ENCODE measurements at places on chromosomes 2 and 18. TPM values are rescaled to one million over a fixed set of nuclear protein-coding genes. Genes with fewer than 3 reads are reported as not detected.

The CELF4 gene
- total RNA-seq = 0.60 TPM

DNA sequence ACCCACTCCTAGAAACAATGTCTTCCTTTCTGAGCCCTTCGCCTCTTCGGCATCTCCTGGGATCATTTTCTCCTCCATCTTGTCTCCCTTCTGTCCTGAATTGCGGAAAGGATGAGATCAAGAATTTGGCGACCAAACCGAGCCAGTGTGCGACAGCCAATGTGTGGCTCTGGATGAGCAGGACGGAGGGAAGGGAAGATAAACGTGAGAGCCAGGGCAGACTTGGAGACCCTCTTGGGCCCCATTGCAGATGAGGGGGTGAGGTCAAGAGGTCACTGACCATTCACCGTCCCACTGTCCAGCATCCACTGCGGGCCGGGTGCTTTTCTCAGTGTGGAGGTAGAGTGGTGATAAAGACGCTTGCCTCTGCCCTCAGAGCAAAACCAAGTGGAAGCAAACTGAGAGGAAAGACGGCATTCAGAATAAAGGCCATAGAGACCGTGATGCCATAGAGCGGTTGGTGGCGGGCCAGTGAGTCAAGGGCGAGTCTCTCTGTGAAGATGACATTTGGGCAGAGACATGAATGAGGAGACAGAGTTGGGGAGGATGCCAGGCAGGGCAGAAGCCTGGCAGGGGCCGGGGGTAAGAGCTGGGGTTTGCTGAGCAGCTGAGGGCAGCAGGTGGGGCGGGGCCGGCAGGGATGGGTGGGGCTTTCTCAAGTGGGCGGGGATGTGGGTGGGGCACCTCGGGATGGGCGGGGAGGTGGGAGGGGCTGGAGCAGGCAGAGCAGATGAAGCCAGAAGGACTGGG, 55.6 kb downstream of the ACAA2 start:
- no peak for DNase-seq

GRCh38 chr2:161842736-161843433, 218.7 kb downstream of the SLC4A10 start:
- no peak for DNase-seq

DNA sequence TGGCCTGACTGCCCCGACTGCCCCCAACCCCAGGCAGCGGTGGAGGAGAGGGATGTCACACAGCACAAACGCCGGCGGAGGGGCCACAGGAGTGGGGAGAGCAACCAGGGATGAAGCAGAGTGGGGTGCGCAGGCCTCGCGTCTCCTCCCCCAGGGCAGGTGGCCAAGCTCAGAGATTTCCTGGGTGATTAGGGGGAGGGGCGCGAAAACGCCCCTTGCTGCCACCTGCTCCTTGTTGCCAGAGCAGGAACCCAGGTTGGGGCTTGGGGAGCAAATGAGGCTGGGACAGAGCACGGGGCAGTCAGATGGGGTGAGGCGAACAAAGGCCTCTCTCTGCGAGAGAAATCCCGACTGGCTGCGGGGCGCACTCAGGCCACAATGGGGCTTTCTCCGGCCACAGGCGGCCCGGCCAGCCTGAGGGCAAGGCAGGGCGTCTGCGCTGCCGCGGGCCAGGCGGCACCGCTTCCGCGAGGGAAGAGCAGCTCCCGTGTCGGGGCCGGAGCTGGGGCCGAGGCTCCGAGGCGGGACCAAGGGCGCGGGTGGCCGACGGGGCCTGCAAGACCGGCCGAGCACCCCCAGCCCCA, 11.5 kb downstream of the TEX44 start:
- DNase-seq = peak; percentile 46

- no peak for DNase-seq
Observed at GRCh38 chr2:148021059-148021861, at the start of gene MBD5. Gene MBD5 (plus strand): TSS chr2:148021091.

- DNase-seq = no peak
Observed at GRCh38 chr2:19230626-19231025, 127.8 kb downstream of the OSR1 start.

The IL1A gene
- not detected for total RNA-seq

The ACYP2 gene
- total RNA-seq = 76.7 TPM

DNA sequence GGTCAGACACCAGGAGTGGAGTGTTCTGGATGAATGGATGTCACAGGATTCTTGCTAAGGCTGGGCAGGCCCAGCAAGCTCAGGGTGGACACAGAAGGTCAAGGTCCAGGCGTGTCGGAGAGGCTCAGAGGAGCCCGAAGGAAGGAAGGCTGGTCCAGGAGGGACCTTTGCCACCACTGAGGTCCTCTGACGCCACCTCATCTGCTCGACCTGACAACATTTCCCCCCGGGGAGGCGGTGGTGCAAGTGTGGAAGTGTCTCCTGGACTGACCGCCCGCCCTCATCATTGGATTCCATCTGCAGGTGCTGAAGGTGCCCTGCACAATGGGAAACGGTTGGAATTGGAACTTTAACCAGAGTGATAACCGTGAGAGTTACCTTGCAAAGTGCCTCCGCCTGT, 124.6 kb downstream of the RTP5 start:
- DNase-seq = no peak
